Cardiac muscle cell (in vitro differentiated cells and primary cell): ENCODE measurements at places on chromosomes 4 and X.

DNA sequence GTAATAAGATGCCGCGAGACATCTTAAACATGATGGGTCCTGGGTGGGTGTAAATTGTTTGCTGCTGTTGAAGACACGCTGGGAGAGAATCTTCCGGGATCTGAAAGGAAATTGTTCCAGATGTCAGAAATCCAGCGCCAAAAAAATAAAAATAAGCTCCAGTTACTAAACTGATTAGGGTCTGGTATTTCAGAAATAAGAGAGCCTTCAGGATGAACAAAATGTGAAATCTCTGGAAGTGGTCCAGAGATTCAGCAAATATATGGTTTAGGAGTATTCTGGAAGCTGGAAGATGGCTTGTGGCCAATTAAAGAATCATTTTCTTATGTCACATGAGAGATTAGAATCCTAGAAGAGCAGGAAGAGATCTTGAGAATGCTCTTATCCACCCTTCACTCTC, 75.8 kb upstream of the NHS start:
- H3K4me1 ChIP-seq: no peaks in the 10 kb centered on the region
- H3K36me3 ChIP-seq: no peaks in the 10 kb centered on the region
- no peak overlapping the region for H3K27ac ChIP-seq
- H3K27me3 ChIP-seq: no peaks in the 10 kb centered on the region
- no peak overlapping the region for H3K4me3 ChIP-seq

DNA sequence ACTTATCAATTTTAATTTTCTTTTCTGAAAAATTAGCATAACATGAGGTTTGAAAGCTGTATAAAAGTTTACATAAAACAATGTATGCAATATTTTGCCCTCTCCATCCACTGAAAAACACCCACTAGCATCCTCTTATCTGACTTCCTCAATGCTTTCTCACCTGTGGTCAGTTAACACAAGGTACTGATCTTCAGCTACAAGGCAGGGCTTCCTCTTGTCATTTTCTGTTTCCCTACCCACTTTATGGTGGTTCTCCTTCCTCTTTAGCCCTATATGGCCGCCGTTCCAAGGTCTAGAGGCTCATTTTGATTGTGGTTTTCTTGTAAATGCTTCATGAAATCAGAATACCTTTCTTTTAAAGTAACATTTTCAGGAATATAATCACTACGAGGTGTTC, 618.6 kb upstream of the CPEB2 start:
- H3K27me3 ChIP-seq: no peaks in the 10 kb centered on the region
- no peak overlapping the region for H3K4me3 ChIP-seq
- no peak for DNase-seq
- peaks cover 24% of the 10 kb centered on the region for H3K4me1 ChIP-seq
- H3K27ac ChIP-seq: no peak overlapping the region

DNA sequence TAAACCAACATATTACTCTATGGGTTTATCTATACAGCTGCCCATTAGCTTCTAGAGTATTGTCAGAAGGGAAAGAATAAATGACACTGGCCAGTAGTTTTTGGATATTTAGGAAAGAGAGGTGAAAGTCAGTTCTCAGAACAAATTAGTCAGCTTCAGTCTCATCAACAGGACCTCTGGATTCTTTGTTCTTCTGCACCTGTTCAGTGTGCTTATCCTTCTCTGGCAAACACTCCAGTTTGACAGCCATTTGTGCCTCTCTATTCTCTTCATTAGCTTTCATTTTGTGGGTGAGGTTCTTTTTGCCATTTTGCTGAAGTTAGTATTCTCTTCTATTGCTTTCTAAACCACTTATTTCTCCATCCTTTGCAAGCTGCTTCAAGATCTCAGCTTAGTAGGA, 107.0 kb downstream of the PCDH18 start:
- H3K36me3 ChIP-seq: no peaks in the 10 kb centered on the region
- H3K4me1 ChIP-seq: no peaks in the 10 kb centered on the region
- H3K4me3 ChIP-seq: no peak overlapping the region
- no peaks in the 10 kb centered on the region for H3K27me3 ChIP-seq
- no peak overlapping the region for H3K27ac ChIP-seq
- no peak for DNase-seq

GRCh38 chr4:119725688-119726330, 97.2 kb upstream of the PDE5A start:
- H3K36me3 ChIP-seq: no peaks in the 10 kb centered on the region
- H3K27ac ChIP-seq: no peak overlapping the region
- H3K27me3 ChIP-seq: no peaks in the 10 kb centered on the region
- H3K4me3 ChIP-seq: no peak overlapping the region

DNA sequence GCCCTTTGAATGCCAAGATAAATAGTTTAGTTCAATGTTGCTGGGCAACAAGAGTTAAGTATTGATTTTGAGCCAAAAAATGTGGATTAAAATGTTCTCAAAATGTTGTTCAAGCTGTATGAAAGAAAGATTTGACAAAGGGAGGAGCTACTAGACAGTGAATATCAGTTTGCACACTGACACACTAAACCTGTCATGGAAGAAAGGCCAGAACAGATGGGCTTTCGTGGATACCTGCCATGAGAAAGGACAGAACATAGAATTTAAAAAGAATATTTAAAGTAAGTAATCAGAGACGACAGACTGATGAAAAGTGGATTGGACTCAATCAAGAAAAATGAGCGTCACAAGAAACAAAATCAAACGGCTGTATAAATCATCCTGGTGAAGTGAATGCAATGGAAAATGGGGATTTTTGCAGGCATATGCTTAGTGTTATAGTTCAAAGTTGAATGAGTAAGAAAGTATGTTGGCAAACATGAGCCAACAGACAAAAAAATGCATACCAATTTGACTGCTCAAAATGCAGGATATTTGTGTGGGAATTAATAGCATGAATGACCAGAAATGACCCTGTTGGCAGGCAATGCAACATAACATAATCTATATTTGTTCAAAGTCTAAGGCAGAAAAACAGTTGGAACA, 7.4 kb downstream of the PCDH18 start:
- no peaks in the 10 kb centered on the region for H3K4me1 ChIP-seq
- no peaks in the 10 kb centered on the region for H3K36me3 ChIP-seq
- H3K4me3 ChIP-seq: no peak overlapping the region
- H3K27me3 ChIP-seq: peaks cover 6% of the 10 kb centered on the region
- DNase-seq: peak; percentile 31

GRCh38 chr4:26212528-26212927, 108.3 kb upstream of the RBPJ start:
- DNase-seq: no peak
- H3K4me3 ChIP-seq: no peak overlapping the region
- H3K27me3 ChIP-seq: peaks cover 8% of the 10 kb centered on the region
- no peaks in the 10 kb centered on the region for H3K4me1 ChIP-seq

DNA sequence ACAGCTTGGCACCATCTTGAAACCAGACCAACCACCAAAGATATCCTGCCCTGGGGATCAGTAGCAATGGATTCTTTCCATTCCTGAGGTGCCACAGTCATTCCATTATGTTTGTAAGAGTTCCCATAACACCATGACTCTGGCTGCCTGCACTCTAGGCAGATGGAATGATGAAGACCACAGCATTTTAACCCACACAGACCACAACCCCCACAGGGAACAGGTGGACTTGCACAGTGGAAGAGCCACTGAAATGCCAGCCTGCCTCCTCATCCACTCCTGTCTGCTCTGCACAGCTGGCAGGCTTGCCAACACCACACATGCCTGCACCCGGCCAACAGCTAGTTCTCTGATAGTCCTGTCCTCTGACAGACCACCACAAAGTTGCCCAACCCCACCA, 2362.2 kb upstream of the AGA start:
- H3K4me3 ChIP-seq: no peak overlapping the region
- H3K4me1 ChIP-seq: no peaks in the 10 kb centered on the region
- H3K27ac ChIP-seq: no peak overlapping the region
- no peak for DNase-seq
- no peaks in the 10 kb centered on the region for H3K36me3 ChIP-seq

- H3K27ac ChIP-seq: peak overlapping the region; percentile 74
- peak; percentile 90 for DNase-seq
- no peaks in the 10 kb centered on the region for H3K4me1 ChIP-seq
These were observed 5.6 kb upstream of the KANTR start for GRCh38 chrX:53088136-53088974.

- peak; percentile 28 for DNase-seq
- no peaks in the 10 kb centered on the region for H3K4me1 ChIP-seq
- no peak overlapping the region for H3K4me3 ChIP-seq
- no peak overlapping the region for H3K27ac ChIP-seq
- no peaks in the 10 kb centered on the region for H3K27me3 ChIP-seq
These were observed 153.9 kb downstream of the CCNG2 start for GRCh38 chr4:77310931-77311330.

DNA sequence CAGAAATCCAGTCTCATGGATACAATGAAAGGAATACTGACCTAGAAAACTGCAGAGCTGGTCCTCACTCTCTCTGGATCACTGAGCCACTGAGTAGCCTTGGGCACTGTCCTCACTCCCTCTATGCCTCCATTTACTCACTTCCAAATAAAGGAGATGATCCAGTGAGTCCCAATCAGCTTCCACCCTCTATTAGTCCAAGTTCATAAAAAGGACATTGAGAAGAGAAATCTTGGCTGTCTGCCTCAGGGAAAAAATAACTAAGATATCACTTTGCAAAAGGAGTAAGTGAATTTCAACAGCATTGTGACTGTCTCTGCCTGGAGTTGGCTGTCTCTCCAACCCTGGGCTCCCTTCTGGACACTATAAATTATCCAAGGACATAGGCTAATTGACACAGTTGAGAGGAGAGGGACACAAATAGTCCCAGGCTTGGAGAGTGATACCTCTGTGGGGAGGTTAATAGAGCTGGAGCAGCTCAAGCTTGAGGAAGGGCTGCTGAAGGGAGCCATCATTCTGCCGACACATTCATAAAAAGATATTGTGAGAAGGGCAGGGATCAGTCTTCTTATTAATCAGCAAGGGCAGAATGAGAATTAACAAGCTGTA, 572.3 kb downstream of the RAB28 start:
- no peaks in the 10 kb centered on the region for H3K27me3 ChIP-seq
- H3K4me1 ChIP-seq: no peaks in the 10 kb centered on the region
- DNase-seq: no peak
- no peaks in the 10 kb centered on the region for H3K36me3 ChIP-seq

GRCh38 chr4:169238445-169238844, 32.3 kb downstream of the SH3RF1 start:
- H3K4me1 ChIP-seq: no peaks in the 10 kb centered on the region
- DNase-seq: peak; percentile 52
- H3K27me3 ChIP-seq: no peaks in the 10 kb centered on the region
- H3K4me3 ChIP-seq: no peak overlapping the region
- no peak overlapping the region for H3K27ac ChIP-seq

- no peaks in the 10 kb centered on the region for H3K27me3 ChIP-seq
- no peaks in the 10 kb centered on the region for H3K36me3 ChIP-seq
- no peak overlapping the region for H3K27ac ChIP-seq
- DNase-seq: no peak
- no peak overlapping the region for H3K4me3 ChIP-seq
These were observed 13.7 kb upstream of the DHX15 start for GRCh38 chr4:24598025-24598424.

- H3K27me3 ChIP-seq: no peaks in the 10 kb centered on the region
- no peak overlapping the region for H3K4me3 ChIP-seq
- no peaks in the 10 kb centered on the region for H3K4me1 ChIP-seq
- DNase-seq: no peak
- H3K27ac ChIP-seq: no peak overlapping the region
These were observed 163.2 kb upstream of the ETNPPL start for GRCh38 chr4:108926061-108926460.

- no peak overlapping the region for H3K4me3 ChIP-seq
- DNase-seq: no peak
- no peaks in the 10 kb centered on the region for H3K36me3 ChIP-seq
- H3K27me3 ChIP-seq: no peaks in the 10 kb centered on the region
These were observed 92.0 kb upstream of the EMCN start for GRCh38 chr4:100609810-100610209.

DNA sequence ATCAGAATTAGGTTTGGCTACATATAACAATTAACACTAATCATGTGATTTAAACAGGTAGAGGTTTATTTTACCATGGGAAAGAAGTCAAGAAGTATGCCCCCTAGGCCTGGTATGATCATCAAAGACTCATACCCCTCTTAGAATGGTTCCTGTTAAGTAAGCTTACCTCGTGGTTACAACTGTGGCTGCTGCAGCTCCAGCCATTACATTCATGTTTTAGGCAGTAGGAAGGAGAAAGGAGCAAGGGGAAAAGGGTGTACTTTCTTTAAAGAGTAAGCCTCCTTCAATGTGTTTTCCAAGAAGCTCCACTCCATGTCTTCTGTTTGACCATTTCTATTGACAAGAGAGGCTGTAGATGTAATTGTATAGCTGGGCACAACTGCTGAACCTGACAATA, 94.9 kb upstream of the GATB start:
- no peak overlapping the region for H3K27ac ChIP-seq
- no peak overlapping the region for H3K4me3 ChIP-seq
- DNase-seq: no peak
- H3K4me1 ChIP-seq: no peaks in the 10 kb centered on the region

GRCh38 chr4:110622841-110623717, at the start of gene PITX2:
TSS of gene PITX2 (minus strand) at chr4:110623077. CDS start at chr4:110622460, 617 bp downstream.
- H3K36me3 ChIP-seq: no peaks in the 10 kb centered on the region
- H3K27ac ChIP-seq: no peak within 1 kb of the TSS
- H3K27me3 ChIP-seq: peaks cover 100% of the 10 kb centered on the region
- DNase-seq: peak; percentile 96
- peak within 1 kb of the TSS; percentile 47 for H3K4me3 ChIP-seq
- peaks cover 9% of the 10 kb centered on the region for H3K4me1 ChIP-seq

- no peak overlapping the region for H3K4me3 ChIP-seq
- no peaks in the 10 kb centered on the region for H3K4me1 ChIP-seq
- H3K36me3 ChIP-seq: no peaks in the 10 kb centered on the region
- H3K27me3 ChIP-seq: no peaks in the 10 kb centered on the region
- no peak for DNase-seq
- no peak overlapping the region for H3K27ac ChIP-seq
These were observed 155.0 kb downstream of the RELL1 start for GRCh38 chr4:37531151-37531550.

DNA sequence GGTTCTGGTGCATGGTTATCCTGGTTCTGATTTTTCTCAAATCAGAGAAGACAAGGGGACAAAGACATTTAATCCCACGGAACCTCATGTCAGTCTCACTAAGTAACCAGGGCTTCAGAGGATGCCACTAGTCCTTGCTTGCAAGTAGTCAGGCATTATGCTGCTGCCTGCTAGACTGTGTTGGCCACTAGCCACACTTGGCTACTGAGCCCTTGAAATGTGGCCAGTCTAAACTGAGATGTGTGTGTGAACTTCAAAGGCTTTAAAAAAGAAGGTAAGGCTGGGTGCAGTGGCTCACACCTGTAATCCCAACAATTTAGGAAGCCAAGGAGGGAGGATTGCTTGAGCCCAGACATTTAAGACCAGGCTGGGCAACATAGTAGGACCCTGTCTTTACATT, 48.6 kb upstream of the IGFBP7 start:
- no peak overlapping the region for H3K4me3 ChIP-seq
- DNase-seq: no peak
- no peaks in the 10 kb centered on the region for H3K27me3 ChIP-seq
- H3K36me3 ChIP-seq: no peaks in the 10 kb centered on the region
- H3K4me1 ChIP-seq: peaks cover under 1% of the 10 kb centered on the region

GRCh38 chr4:76943129-76943620, 6.4 kb upstream of the SEPTIN11 start:
- no peaks in the 10 kb centered on the region for H3K27me3 ChIP-seq
- H3K4me3 ChIP-seq: no peak overlapping the region
- DNase-seq: peak; percentile 84
- H3K36me3 ChIP-seq: no peaks in the 10 kb centered on the region
- H3K4me1 ChIP-seq: no peaks in the 10 kb centered on the region
